Fibroblast of lung (primary cell): ENCODE measurements at places on chromosomes 3 and 15. TPM values are rescaled to one million over a fixed set of nuclear protein-coding genes. Genes with fewer than 3 reads are reported as not detected.

GRCh38 chr3:54988838-54989630, 61.2 kb upstream of the LRTM1 start:
- no peaks in the 10 kb centered on the region for H3K36me3 ChIP-seq
- no peak overlapping the region for H3K27ac ChIP-seq
- H3K4me1 ChIP-seq, result peaks cover 3% of the 10 kb centered on the region
- H3K27me3 ChIP-seq, result no peaks in the 10 kb centered on the region

DNA sequence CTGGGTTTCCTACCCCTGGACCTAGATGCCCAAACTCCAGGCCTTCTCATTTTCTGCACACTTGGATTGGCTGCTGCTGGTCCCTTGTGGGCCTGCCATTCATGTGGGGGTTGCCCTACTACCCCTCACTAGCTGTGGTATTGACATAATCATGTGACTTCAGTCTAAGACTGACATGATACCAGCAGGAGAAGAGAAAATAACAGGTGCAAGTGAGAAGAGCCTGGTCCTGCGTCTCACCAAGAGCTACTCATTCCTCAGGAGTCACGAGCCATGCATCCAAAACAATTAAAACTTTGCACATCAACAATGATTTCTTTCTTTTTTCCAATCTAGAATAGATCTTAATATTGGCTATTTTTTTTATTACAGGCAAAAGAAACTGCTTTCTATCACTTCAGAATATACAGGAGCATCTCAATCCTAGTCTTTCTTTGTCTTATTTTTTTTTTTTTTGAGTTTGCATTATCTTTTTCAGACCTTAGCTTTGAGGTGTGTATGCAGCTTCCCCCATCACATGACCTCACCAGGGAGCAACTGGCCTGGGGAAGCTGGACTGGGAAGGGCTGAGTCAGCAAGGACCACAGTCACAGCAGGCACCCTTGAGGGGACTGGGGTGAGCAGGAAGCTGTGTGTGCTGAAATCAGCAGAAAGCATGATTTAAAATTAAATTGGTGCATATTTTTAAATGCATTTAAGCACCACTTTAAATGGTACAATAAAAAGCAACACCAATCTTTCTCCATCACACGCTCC, 27.6 kb downstream of the SLC9A9 start:
- H3K4me1 ChIP-seq, result no peaks in the 10 kb centered on the region
- DNase-seq, result peak; percentile 8
- no peak overlapping the region for H3K27ac ChIP-seq
- no peaks in the 10 kb centered on the region for H3K36me3 ChIP-seq
- no peaks in the 10 kb centered on the region for H3K27me3 ChIP-seq

DNA sequence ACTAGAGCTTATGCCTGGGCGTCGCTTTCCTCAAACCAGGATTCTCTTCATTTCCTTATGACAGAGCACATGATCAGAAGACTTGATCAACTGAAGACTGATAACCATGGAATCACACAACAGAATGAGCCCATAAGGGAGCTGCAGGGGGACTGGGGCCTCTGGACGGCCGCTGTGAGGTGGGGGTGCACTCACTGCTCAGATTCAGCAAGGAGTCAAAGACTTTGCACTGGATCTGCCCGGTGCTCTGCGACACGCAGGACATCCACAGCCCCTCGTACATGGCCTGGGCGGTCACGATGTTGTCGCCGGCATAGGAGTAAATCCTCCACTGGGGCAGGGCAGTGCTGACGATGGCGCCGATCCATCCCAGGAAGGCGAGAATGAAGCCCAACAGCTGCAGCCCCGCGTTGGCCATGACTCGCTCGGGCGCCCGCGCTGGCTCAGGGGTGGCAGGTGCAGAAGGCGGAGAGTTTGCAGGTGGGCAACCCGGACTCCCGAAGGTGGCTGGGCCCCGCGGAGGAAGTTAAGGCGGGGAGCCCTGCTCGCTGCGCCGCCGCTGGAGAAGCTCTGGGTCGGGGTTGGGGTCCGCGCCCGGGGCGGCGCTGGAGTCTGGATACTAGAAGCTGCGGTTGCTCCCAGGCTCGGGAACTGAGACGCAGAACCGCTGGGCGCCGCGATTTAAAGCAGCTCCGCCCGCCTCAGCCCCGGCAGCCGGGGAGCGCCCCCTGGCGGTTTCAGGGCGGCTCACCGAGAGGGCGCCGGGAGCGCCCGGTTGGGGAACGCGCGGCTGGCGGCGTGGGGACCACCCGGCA, at the start of gene CLDN1:
Gene CLDN1 (minus strand): TSS at position 658 of the 815 bp plus-strand sequence. CDS start 240 bp downstream, at position 418.
- H3K4me1 ChIP-seq, result peaks cover 3% of the 10 kb centered on the region
- H3K27ac ChIP-seq, result no peak within 1 kb of the TSS
- peak; percentile 67 for DNase-seq
- peak within 1 kb of the TSS; percentile 60 for H3K4me3 ChIP-seq
- no peaks in the 10 kb centered on the region for H3K27me3 ChIP-seq
- no peaks in the 10 kb centered on the region for H3K36me3 ChIP-seq

DNA sequence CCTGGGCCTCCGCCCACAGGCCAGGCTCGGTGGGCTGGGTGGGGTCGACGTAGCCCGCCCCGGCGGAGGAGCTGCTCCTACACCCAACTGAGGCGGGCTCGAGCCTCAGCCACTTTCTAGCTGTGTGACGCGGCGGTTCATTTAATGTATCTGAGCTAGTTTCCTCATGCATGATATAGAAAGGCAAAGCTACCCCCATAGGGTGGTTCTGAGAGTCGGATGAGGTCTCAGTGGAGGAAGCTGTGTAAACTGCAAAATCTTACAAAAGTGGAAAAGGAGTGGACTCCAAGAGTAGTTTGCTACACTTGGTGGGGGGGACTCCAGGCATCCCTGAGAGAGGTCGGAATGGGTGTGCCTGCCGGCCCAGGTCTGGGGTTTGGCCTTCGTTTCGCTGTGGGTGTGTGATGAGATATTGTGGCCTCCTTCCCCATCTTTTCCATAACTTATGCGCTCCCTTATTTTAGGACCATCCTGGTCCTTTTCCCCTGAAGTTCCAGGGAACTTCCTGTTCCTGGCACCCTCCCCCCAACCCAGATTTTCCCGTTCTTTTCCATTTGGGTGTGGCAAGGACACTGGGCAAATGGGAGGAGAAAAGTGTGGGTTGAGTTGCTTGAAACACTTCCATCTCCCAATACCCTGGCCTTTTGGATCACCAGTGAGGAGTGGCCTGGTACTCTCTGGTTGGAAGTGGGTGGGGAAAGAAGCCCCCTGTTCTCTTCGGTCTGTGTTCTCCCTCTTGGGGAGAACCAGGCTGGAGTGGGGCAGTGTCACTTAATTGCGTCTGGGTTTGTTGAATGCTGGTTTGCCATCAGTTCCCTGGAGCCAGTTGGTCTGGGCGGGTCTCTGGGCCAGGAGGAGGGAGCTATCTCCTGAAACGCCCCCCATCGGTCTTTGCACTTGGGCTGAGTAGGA, 1.1 kb downstream of the PDIA5 start:
- H3K27me3 ChIP-seq, result no peaks in the 10 kb centered on the region
- peak overlapping the region; percentile 69 for H3K4me3 ChIP-seq
- H3K27ac ChIP-seq, result peak overlapping the region; percentile 78

Gene DPPA4
- 0.26 TPM in 1 of 2 replicates, not detected in the other for total RNA-seq

Gene BBS4
- 18.7 and 27.9 TPM in 2 replicates for total RNA-seq

- no peaks in the 10 kb centered on the region for H3K36me3 ChIP-seq
- H3K27me3 ChIP-seq, result no peaks in the 10 kb centered on the region
Observed at GRCh38 chr3:90052425-90052950, 945.1 kb downstream of the EPHA3 start.

DNA sequence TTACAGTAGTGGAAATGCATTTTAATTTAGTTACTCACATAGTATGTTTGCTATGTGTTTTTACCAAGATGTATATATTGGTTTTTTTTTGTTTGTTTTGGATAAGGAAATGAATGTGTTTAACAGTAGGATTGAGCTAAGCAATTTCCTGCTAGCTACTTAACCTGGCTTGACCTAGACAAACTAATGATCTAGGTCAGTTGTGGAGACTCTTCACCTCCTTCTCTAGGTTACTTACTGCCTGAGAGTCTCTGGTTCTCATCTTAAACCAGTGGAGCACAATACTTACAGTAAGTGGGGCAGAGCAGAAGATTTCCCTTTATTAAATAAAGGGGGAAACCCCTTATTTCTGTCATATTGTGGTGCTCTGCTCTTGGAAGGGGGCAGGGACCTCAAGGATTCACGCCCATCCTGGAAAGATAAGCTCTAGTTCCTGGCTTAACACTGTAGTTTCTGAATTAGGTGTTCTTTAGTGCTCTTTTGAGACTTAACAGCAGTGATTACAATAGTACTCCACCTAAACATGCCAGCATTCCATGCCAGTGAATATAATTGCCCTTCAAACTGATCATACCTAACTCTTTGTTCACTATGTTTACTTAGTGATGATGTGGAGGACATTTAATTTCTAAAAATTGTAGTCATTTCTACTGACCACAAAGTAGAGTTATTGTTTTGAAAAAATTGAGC, 79.9 kb downstream of the UBP1 start:
- H3K27me3 ChIP-seq, result no peaks in the 10 kb centered on the region
- H3K36me3 ChIP-seq, result no peaks in the 10 kb centered on the region
- no peak overlapping the region for H3K4me3 ChIP-seq
- H3K27ac ChIP-seq, result peak overlapping the region; percentile 37

DNA sequence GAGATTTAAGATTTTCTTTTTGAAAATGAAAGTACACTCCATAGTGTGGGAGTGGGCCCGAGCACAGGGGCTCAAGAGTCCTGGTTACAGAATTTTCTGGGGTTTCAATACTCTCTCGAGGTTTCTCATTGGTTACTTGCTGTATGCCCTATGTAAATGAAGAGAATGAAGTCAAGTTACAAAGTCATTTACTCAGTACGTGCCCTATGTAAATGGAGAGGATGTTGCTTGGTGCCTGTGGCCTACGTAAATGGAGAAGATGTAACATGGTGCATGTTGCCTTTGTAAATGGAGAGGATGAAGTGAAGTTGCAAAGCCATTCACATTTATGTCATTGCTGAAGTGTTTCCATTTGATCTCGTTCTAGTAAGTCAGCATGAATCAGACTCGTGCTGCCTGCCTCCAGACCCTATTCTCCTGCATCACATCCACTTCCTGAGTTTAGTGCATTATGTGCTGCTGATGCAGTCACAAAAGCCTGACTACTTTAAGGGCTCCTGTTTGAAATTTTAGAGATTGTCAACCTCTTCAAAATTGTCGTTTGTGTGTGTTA, 302.0 kb downstream of the ZBBX start:
- no peak overlapping the region for H3K27ac ChIP-seq
- no peaks in the 10 kb centered on the region for H3K4me1 ChIP-seq
- no peaks in the 10 kb centered on the region for H3K27me3 ChIP-seq
- no peaks in the 10 kb centered on the region for H3K36me3 ChIP-seq
- H3K4me3 ChIP-seq, result no peak overlapping the region

DNA sequence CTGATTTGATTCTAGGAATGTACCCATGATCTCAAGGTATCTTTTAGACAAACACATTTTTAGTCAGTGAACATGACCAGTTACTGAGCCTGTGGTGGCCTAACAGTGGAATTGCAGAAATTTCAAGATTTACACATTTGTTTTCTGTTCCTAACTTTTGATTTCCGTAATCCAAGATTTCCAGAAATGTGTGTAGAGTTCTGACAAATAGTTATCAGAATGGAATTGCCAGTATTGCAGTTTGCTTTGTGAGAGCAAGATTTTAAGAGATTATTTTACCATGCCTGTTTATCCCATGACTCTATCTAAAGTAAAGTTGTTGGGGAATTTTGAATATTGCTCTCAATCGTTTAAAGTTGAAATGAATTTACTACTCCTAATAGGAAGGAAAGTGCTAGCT, 11.7 kb upstream of the UTS2B start:
- H3K36me3 ChIP-seq, result no peaks in the 10 kb centered on the region
- no peaks in the 10 kb centered on the region for H3K27me3 ChIP-seq
- peaks cover 2% of the 10 kb centered on the region for H3K4me1 ChIP-seq
- no peak overlapping the region for H3K4me3 ChIP-seq
- no peak for DNase-seq

GRCh38 chr3:19396726-19397125, 248.4 kb downstream of the KCNH8 start:
- no peak overlapping the region for H3K4me3 ChIP-seq
- no peaks in the 10 kb centered on the region for H3K4me1 ChIP-seq
- DNase-seq, result no peak
- H3K27me3 ChIP-seq, result no peaks in the 10 kb centered on the region
- H3K36me3 ChIP-seq, result no peaks in the 10 kb centered on the region

Gene ARPIN
- total RNA-seq, result 13.2 and 13.9 TPM in 2 replicates

Gene CACNA2D3
- 0.77 and 1.8 TPM in 2 replicates for total RNA-seq
